ENCODE measurements at places on chromosomes 1 and 21.

DNA sequence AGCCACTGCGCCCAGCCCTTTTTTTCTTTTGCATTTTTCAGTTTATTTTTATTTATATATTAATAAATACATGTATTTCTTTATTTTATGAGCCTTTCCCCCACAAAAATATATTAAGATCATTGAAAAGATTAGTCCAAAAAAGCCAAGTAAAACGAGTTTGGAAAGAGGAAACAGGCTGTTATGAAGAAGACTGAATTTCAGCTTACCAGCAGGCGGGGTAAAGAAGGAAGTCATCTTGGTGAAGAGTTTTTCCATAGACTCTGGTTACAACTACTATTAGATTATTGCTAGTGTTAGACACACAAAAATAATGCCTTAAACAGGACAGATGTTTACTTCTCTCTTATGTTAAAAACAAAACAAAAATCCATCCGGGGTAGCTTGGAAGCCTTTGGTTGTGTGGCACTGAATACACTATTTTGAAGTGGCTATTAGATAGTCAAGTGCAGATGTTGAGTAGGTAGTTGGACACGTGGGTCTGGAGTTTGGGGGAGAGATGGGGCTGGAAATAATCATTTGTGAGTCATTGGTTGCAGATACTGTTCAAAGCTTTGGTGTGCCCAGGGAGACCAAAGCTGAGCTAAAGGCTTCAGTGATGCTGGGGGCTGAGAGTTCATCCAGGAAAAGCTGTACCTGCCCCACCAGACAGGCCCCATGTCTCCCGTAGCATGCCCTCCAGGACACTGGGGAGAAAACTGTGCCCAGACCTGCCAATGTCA, 8.7 kb upstream of the LRRC71 start:
- no peak for DNase-seq

GRCh38 chr1:117758444-117759316, 152.8 kb downstream of the TENT5C start:
- DNase-seq: peak; percentile 41

DNA sequence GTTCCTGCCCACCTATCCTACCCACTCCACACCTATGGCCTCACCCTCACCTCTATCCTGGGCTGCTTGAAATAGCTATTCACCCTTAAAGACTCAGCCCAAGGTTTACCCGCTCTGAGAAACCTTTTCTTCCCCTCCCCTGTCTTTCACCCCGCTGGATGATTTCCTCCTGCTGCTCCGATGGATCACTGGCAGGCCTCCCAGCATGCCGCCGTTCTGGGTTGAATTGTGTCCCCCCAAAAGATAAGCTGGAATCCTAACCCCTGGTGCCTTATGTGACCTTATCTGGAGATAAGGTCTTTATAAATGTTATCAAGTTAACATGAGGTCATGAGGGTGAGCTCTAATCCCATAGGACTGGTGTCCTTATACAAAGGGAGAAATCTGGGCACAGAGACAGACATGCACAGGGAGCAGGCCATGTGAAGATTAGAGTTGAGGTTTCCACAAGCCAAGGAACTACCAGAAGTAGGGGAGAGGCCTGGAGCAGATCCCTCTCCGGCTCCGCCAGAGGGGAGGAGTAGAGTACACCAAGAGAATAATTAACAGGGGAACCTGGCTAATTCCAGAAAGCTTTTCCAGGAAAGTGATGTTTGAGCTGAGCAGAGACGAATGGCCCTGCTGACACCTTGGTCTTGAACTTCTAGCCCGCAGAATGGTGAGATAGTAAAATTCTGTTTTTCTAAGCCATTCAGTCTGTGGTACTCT, 110.0 kb upstream of the SERBP1 start:
- DNase-seq: no peak

DNA sequence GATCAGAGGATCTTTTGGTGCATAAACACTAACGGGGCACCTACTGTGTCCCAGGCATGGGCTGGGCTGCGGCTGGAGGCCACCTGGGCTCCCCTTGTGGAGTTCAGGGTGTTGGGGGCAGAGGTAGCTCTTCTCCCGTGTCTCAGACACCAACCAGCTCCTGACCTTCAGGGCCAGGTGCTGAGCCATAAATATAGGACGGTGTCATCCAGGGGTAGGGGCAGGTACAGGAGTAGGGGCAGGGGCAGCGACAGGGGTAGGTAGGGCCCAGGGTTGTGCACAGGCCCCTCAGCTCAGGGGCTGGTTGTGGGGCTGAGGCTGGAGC, 18.0 kb upstream of the LRRC3 start:
- no peak for DNase-seq

GRCh38 chr1:81540216-81540615, 260.5 kb upstream of the ADGRL2 start:
- no peak for DNase-seq

DNA sequence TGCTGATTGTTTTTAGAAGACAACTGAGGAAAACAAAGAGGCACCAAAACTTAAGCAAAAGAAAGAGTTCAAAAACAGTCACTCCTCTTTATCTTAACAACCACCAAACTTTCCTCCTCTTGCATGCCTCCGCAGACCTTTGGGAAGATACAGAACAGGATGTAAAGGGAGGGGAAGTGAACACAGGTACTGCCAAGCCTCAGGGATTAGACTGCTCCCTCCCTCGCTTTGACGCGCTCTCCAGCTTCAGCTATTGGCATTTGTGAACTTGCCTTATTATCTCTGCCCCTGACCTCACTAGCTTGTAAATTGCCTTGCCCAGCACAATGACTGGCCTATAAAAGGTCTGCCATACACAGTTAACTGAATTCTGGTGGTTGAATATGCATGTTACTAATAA, 4.8 kb upstream of the SRP9 start:
- no peak for DNase-seq

DNA sequence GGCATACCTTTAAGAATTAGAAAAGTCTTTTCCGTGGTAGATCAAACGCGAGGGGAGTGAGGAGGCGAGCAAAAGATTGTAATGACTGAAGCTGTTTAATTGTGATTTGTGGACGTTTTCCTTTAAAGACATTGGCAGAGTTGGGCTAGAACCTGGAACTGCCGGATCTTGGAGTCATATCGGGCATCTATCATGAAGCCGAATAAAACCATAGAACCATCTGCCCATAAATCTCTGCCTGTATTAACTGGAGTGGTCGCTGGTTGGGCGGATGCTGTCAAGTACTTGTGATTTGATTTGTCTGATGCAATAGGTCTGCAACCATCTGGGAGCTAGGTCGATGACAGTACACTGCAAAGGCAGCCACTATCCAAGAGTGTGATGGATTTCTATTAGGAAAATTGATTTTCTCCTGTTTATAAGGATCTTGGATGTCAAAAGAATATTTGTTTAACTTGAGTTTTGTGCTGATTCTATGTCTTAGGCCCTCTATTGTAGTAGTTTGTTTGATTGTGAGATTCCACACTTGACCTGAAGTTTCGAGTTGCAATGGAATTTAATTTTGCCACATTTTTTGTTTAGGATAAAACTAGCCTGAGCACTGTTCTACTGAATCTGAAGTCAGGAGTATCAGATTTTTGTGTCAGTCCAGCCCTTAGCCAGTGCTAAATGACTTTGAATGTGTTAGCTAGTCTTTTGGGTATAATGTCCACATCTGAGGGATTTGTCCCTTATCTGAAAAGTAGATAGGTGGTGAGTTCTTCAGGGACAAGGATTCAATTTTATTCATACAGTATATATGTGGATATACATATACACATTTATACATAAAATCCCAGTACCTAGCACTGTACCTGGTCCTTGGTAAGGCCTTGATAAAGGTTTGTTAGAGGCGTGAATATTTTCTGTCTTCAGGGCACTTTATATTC, 1.2 kb downstream of the SARS1 start:
- DNase-seq: no peak

GRCh38 chr21:42964546-42965210, 9.7 kb upstream of the PKNOX1 start:
- DNase-seq: no peak

DNA sequence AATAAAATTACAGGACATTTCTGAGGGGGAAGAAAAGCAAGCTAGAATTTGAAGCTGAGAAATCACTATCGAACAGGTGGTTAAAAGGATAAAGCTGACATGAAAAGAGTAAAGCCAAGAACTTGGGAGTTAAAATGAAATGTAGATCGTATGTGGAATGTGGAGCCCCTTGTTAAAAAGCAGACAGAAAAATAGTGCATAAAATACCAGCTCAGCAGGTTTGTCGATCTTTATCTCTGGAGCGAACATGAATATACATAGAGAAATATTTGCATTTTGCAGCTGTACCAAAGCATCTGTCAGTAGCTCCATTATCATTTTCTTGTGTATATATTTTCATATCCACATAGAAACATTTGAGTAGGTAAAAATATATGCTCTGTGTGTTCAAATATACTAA, 73.6 kb upstream of the CDC42BPA start:
- DNase-seq: no peak

DNA sequence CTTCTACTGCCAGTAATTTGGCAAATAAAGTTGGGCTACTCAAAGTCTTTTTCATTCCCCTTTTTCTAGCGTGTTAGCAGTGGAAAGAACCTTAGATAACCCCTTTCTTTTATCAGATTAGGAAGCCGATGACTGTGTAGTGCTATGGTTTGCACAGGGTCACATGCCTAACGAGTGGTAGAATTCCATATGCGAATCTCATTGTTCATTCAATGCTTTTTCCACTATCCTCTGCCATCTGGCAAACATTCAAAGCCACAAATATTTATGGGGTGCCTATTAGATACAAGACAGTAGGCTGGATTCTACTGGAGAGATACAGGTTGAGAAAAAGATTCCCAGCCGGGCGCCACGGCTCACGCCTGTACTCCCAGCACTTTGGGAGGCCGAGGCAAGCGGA, 14.9 kb upstream of the IER5 start:
- DNase-seq: no peak

- DNase-seq: no peak
These were observed 161.8 kb upstream of the B3GALT2 start for GRCh38 chr1:193348091-193348768.

DNA sequence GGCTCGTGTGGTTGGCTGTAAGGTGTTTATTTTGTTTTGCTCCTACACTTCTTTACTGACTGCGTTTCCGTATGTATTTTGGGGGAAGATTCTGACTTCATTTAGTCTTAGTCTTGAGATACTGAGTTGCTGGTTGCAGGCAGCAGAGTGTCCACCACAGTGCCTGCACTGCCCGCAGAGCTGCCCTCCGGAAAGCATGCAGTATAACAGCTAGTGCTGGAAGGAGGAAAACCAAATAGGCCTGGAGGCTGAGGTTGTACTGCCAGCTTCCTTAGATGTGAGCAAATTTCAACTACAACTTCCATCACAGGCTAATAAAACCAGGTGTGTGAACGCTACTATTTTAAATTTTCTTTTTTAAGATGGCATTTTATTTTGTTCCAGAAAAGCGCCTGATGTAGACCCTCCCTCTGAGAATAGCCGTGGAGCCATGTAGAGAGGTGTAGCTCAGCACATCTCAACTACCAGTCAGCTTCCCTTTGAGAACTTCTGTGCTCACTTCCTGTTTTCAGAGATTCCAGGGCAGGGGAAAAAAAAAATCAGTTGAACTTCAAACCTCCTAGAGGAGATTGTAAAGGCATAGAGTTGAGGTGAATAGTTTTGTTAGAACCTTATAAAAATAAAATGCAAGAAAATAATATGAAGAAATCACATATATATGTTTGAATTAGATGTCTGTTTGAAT, 17.6 kb downstream of the LMO4 start:
- DNase-seq: no peak

- DNase-seq: no peak
These were observed 959.0 kb downstream of the PLA2G4A start for GRCh38 chr1:187787736-187788135.

GRCh38 chr1:224864006-224864405, 65.5 kb upstream of the DNAH14 start:
- DNase-seq: no peak

DNA sequence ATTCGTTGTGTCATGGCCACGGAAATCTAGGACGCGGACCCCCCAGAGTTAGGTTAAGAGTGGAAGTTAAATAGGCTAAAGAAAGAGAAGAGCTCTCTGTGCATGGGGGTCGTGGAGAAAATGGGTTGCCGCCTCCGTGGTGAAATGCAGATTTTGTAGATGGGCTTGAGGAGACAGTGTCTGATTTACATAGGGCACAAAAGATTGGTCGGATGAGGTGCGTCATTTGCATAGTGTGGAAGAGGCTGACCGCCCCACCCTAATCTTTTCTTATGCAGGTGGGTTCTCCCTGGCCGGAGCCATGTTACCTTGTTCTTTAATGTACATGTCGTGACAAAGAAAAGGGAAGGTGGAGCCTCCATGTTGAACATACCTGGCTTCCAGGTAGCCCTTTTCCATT, 14.3 kb upstream of the SLC5A9 start:
- no peak for DNase-seq

DNA sequence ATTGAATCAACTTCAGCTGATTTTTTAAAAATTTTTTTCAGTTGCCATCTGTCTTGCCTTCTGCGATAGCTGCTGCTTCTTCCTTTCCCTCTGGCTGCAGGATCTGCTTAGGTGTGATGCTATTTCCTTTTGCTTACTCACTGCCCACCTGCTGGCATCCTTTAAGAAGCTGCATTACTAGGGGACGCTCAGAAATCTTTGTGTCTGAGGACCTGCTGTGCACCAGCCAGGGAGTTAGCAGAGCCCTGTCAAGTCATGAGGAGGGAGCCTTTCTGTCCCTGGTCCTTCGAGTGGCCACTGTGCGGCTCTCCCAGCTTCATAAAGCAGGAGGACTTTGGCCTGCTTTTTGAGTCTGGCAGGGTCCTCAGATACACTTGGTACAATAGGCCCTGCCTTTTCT, 327.8 kb downstream of the USH2A start:
- DNase-seq: no peak

GRCh38 chr1:16972189-16972895, 8.1 kb downstream of the MFAP2 start:
- DNase-seq: no peak

DNA sequence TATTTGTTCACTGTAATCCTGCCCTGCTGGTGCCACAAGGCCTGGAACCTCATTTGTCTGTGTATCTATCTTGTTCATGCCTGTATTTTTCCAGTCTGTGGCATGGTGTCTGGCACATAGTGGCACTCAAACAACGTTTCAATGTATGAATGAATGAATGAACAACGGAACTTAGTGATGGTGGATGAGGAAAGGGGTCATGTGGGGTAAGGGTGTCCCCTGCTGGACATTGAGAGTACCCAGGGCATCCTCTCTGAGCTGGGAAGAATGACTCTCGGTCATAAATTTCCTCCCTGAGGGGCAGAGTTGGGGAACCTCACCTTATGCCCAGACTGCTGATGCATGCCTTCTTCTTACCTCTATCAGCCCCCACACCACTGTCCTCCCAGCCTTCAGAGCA, 18.9 kb upstream of the ZNF683 start:
- no peak for DNase-seq

Measured in GM06990 (cell line).